ENCODE measurements at places on chromosomes 2 and 18.

- no peak for DNase-seq
Measured at GRCh38 chr2:190670182-190670946, 21.5 kb downstream of the NAB1 start.

DNA sequence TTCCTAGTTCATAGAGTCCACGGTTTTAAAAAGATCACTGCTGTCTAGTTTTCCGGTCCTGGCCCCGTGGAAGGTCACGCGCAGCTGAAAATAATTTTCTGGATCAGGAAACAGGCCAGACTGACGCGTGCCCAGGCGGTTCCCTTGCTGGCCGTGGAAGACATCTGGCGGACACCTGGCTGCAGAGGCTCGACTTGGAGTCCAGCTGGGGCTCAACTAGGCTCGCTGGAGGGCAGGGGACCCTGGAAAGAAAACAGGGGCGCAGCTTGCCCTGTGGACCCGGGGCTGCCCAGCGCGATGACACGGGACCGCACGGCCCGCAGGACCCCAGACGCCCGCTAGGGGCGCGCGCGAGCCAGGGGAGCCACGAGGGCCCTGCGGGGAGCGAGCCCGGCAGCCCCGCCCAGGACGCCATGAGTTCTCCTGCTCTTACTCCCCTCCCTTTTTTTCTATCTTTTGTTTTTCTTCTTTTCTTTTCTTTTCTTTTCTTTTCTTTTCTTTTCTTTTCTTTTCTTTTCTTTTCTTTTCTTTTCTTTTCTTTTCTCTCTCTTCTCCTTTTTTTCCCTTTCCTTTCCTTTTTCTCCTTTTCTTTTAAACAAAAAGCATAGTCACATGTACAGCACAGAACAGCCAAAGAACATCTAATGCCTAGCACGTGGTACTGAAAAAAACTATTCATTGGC is 43.2 kb upstream of the UBE2F start:
- DNase-seq: peak; percentile 92

GRCh38 chr18:79877163-79878091 is 74.0 kb downstream of the SLC66A2 start:
- peak; percentile 68 for DNase-seq

GRCh38 chr2:37632310-37632709 is 39.1 kb downstream of the CDC42EP3 start:
- DNase-seq: no peak

DNA sequence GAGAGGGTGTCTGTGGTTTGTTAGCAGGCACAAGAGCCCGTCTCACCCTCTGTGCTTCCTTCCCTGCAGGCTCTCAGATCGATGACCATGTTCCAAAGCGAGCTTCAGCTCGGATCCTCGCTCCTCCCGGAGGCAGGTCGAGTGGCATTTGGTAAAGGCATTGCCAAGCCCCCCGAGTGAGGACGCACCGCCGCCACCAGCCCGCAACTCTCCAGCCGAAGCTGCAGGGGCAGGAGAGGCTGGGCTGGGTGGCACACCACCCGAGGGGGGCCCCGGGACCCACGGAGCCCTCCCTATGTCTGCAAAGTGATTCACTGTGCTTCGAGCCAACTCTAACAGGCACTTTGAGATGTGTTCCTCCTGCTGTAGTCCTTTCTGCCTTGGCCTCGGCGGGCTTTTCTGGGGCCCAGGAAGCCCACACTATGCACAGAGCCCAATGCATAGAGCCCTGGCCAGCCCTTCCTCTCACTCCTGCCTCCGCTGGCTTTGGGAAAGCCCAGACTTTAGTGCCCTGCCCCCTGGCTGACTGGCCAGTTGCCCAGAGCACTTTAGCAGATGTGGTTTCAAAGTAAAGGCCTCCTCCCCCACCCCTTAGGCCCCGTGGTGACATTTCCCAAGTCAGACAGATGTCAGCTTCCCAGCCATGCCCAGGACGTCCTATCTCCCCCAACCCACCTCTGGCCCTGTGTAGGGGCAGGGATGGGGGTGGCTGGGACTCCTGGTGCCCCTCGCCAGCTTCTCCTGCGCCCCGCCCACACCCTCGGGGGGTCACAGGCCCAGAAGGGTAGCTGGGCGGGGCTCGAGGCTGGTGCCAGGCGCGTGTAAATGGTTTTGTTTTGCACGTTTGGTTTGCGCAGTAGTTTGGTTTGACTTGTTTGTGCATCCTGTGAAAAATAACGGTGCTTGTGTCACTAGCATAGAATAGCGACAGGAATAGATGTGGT is 23.3 kb upstream of the MAPRE3 start:
- peak; percentile 85 for DNase-seq

Data from cardiac septum (tissue), 1 donor.